Activated CD8-positive, alpha-beta memory T cell treated with anti-CD3 and anti-CD28 coated beads, Interleukin-2, amount 10 ng/mL, durations not matched to agents 7 days and 5 days (primary cell): ENCODE measurements at places on chromosomes 5 and 9. TPM values are rescaled to one million over a fixed set of nuclear protein-coding genes. Genes with fewer than 3 reads are reported as not detected.

GRCh38 chr9:132012704-132013357, 66.8 kb downstream of the MED27 start:
- no peak for DNase-seq

GRCh38 chr9:108272349-108272899, 583.4 kb downstream of the ACTL7B start:
- DNase-seq: no peak

- no peak for DNase-seq
Measured at GRCh38 chr5:137122075-137122474, 377.1 kb downstream of the SPOCK1 start.

DNA sequence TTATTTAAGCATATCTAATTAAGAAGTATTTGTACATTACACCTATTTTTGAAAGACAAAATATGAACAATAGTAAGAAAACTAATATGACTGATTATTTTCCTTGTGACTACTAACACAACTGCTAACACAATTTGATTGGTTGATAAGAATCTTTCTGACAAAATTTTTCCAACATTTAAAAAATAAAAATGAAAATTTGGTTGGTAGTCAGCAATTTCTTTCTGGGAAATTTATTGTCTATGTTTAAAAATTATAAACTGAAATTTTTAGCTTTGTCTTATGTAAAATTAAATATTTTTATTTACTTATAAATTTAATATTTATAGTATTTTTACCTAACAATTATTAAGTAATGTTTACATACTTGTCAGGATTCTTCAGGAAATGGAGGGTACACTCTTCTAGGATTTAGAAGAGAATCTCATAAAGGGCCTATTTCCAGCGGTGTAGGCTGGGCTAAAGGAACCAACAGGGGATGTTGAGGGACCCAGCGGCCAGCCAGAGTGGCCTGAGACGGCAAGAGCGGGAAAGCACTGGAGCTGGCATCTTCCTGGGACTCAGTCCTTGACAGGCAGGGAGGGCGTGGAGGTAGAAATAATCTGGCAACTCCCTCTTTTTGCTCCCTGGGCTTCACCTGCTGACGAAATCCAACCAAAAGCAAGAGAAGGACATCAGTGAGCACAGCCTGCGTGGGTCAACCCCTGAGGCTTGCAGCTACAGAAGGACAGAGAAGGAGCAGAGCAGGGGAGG, 14.7 kb upstream of the FAM120A start:
- no peak for DNase-seq

VCP gene
- total RNA-seq: 298 TPM
